Renal cortex interstitium (tissue), 15 donors: ENCODE measurements at places on chromosomes 13 and 19. TPM values are rescaled to one million over a fixed set of nuclear protein-coding genes. Genes with fewer than 3 reads are reported as not detected.

The ANKRD24 gene
- 0.79 TPM for polyA plus RNA-seq

The IL11 gene
- polyA plus RNA-seq: 0.84 TPM

DNA sequence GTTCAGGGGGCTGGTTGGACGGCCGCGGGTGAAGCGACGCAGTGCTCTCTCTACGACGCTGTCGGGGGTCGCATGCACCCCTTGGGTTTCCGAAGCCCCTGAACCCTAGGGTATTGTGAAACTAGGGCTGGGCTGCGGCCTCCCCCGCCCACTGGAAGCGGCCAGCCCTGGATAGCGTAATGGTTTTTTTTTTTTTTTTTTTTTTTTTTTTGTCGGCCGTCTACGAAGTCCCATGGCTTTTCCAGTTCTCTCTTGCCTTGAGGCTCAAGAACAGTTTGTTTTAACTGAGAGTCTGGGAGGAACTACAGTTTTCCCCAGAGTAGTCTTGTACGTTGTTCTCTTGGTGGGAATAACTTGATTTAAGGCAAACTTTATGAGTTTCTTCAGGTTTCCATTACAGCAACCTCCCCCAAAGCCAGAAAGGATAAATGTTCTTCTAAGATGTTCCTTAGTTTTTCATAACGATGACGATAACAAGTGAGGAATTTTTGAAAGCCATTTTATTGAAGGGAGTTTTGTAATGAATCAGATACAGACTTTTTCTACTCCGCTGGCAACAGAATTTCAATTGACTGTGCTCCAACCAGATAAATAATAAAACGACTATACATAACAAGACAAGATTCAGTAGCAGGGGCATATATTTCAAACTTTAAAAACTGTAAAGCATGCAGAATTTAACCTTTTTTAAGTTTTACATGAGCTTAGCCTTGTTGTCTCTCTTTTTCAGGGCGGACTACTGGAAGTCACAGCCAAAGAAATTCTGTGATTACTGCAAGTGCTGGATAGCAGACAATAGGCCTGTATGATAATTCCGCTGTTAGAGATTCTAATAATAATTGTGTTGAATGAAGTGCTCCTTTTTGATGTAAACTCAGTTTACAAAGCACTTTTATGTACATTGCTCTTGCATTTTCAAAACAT, 867 bp downstream of the WBP4 start:
- DNase-seq: peak; percentile 3

DNA sequence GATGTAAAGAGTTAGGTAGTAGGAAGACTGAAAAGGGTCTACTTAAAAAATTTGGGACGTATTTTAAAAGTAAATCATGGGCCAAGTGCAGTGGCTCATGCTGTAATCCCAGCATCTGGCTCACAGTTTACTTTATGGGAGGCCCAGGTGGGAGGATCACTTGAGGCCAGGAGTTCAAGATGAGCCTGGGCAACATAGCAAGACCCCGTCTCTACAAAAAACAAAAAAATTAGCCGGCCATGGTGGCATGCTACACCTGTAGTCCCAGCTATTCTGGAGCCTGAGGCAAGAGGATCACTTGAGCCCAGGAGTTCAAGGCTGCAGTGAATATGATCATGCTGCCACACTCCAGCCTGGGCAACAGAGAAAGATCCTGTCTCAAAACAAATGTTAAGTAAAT, 23.0 kb downstream of the UTP14C start:
- DNase-seq: no peak
